ENCODE measurements at places on chromosomes 6 and 20.
A peak's percentile ranks its signal among the peaks of the same experiment; 100 is the strongest.

GRCh38 chr6:96743496-96743895 lies 93.8 kb downstream of the GPR63 start:
- no peak for DNase-seq

GRCh38 chr6:21726676-21727075 lies 133.1 kb downstream of the SOX4 start:
- no peak for DNase-seq

DNA sequence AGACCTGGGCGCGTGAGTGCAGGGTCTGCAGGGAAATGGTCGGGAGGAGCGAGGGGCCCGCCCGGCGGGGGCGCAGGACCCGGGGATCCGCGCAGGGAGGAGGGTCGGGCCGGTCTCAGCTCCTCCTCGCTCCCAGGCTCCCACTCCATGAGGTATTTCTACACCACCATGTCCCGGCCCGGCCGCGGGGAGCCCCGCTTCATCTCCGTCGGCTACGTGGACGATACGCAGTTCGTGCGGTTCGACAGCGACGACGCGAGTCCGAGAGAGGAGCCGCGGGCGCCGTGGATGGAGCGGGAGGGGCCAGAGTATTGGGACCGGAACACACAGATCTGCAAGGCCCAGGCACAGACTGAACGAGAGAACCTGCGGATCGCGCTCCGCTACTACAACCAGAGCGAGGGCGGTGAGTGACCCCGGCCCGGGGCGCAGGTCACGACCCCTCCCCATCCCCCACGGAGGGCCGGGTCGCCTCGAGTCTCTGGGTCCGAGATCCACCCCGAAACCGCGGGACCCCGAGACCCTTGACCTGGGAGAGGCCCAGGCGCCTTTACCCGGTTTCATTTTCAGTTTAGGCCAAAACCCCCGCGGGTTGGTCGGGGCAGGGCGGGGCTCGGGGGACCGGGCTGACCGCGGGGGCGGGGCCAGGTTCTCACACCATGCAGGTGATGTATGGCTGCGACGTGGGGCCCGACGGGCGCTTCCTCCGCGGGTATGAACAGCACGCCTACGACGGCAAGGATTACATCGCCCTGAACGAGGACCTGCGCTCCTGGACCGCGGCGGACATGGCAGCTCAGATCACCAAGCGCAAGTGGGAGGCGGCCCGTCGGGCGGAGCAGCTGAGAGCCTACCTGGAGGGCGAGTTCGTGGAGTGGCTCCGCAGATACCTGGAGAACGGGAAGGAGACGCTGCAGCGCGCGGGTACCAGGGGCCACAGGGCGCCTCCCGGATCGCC lies 54.2 kb upstream of the HLA-A start:
- DNase-seq, result peak; percentile 70

DNA sequence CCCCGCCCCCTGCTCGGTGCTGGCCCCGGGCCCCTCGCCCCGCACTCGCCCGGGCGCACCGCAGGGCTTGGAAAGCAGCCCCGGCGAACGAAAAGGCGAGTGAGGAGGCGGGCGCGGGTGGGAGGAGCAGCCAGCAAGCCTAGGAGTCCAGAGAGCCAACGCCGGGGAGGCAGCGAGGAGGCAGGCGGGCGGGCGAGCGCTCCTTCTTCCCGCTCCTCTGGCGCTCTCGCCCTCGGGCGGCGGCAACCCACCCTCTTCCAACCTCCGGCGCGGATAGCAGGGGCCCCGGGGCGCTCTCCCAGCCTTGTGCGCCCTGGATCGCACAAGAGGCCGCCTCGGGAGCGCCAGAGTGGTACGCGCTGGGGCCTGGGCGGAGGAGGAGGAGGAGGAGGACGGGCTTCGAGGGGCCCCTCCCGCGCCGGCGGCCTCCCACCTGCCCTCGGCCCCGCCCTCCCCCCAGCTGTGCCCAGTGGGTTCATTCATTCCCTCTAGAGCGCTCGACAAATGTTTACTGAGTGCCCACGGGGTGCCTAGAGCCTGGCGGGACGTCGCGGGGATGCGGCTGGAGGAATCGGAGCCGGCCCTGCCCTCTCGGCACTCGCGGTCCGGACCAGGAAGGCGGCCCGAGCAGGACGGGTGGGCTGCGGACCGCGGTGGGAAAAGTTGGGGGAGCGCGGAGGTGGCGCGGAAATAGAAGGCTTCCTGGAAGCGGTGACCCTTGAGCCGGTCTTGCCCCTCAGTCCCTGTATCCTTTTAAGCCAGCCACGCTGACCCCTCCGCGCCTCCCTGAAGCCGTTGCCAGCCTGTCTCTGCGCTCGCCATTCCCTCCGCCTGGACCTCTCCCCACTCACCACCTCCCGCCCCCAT lies at the start of gene BMP7:
Gene BMP7 (minus strand): TSS at position 351 of the 867 bp plus-strand sequence. CDS start 519 bp downstream, outside the sequence.
- DNase-seq, result no peak

DNA sequence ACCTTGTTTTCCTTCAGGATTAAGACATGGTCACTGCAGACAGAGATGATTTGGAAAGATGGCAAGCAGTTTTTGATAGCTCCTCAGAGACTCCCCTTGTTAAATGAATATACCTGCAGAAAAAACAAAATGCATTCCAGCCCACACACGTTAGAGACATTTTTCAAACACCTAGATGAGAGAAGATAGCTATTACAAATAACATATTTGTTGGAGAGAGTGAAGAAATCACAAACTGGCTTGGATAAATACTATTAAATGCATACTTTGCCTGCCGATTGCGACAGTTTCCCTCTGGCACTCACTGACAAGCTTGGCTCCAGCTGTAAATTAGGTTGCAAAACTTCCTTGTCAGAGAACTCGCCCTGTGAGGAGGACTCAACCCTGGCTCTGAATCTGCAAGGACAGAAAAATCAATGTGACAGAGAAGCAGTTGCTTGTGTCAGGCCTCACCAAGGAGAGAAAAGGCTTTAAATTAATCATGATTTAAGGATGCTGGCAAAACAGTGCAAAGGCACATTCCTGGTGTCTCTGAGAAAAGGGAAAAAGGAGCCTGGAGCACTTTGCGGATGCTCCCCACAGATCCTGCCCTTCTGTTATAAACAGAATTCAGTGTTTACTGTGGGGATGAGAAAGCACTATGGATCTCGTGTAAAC lies 423.7 kb upstream of the MARCKS start:
- DNase-seq, result no peak

Measured in activated T-helper 9 cell treated with anti-CD3 and anti-CD28 coated beads, Interleukin-2, amount 50 U/mL, for 16 hours (primary cell).